NCI-H187 (cell line): ENCODE measurements at places on chromosomes 3 and 15.

GRCh38 chr3:188370081-188370830, 216.3 kb downstream of the LPP start:
- DNase-seq, result no peak

GRCh38 chr15:42691770-42692169, 45.2 kb downstream of the CDAN1 start:
- no peak for DNase-seq

GRCh38 chr3:100277255-100277800, 16.5 kb downstream of the TBC1D23 start:
- DNase-seq, result peak; percentile 17

DNA sequence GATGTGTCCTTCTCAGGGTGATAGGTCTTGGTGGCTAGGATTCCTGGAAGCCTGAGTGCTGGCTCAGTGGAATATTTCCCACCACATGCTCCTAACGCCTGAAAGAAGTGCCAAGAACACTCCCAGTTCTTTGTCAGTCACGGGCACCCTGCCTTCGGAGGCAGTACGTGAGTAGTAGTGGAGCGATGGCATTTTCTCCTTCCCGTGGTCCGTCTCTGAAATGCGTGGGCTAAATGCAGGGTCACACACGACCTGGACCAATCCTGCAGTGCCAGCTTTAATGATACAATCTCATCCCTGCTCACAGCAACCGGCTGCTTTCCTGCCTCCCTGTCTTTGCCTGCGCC, 14.5 kb downstream of the H1-8 start:
- no peak for DNase-seq

GRCh38 chr15:39887832-39888231, 32.2 kb downstream of the GPR176 start:
- no peak for DNase-seq

DNA sequence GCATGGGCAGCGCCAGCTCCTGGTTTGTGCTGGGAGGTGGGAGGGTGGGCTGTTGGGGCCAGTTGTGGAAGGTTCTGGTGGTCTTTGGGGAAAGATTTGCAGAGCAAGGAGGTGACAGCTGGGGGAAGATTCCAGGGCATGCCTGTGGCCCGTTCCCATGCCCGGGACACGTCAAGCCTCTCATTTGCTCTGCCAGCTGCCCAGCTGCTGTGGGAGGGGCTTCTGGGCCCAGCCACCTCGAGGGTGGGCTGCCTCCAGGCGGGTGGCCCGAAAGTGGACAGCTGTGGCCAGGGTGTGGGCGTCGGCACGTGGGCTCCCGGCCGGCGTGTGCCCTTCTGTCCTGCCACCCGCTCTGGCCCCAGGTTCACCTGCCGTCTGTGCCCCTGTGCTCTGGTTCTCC, 17.2 kb downstream of the PLXNA1 start:
- DNase-seq, result no peak

DNA sequence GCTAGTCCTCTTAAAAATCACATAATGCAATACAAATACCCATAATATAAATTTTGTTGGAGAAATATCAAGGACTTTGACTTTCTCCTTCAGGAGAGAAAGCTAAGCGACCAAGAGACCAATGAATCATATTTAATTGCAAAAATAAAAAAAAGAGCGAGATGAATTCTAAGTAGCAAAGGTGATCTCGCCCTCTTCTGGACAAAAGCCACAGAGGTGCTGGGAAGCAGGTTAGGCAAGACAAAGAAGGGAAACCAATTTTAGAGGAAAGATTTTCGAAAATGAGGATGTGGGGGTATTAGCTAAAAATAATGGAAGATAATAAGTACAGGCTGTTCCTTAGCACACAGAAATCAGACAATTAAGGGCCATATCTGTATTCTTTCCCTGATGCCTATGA, 111.4 kb upstream of the PLAAT1 start:
- no peak for DNase-seq

- no peak for DNase-seq
Observed at GRCh38 chr3:43217633-43218032, 68.7 kb upstream of the SNRK start.
